ENCODE measurements at places on chromosomes 4 and X.

DNA sequence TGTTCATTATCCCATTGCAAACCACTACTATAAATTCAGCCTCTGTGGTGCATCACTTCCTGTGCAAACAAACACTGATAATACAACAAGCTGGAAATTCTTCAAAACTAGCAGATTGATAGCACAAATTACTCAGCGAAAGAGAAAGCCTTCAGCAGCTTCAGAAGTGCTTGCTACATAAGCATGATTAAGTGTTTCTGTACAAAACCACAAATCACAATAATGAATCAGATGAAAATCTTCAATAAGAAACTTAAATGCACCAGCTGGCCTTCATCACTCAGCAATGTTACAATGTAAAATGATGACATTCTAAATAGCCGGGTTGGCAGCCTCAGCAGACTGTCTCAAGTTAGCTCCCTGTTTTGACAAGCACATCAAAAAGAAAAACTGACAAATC, 262.2 kb downstream of the SPOCK3 start:
- no peak for DNase-seq

GRCh38 chr4:186580669-186581068, 25.3 kb upstream of the MTNR1A start:
- DNase-seq, result no peak

GRCh38 chrX:48992341-48992740, 9.7 kb downstream of the GRIPAP1 start:
- no peak for DNase-seq

DNA sequence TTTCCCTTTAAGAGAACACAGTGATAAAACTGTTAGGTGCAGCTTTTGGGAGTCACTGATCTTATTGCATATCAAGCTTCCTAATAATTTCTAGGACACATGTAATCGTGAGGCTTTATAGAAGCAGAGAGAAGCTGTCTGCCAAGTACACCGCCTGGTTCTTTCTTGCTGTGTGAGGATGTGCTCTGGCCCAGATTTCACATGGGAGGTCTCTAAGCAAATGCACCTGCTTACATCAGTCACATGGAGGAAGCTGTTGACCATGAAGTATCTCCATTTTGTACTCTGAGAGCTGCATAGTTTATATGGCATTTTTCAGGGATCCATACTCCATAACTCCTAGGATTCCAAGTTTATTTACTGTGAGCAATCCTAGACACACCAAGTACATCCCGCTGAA, 37.1 kb downstream of the RGS12 start:
- no peak for DNase-seq

DNA sequence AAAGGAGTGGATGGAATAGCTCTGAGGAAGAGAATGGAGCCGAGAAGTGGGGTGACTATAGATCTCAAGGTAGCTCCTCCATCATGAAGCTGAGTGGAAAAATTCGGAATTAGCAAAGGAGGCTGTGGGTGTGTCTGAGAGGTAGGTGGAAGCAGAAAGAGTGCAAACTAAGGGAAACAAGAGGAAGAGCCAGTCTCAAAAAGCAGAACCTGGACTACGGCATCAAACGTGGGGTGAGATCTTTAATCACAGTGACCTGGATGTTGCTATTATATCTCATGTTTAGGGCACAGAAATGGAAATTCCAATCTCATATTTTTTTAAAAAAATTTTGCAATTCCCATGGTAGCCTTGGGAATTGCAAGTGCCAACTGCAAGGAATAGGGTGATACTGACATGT, 162.5 kb upstream of the RASGEF1B start:
- DNase-seq, result no peak

DNA sequence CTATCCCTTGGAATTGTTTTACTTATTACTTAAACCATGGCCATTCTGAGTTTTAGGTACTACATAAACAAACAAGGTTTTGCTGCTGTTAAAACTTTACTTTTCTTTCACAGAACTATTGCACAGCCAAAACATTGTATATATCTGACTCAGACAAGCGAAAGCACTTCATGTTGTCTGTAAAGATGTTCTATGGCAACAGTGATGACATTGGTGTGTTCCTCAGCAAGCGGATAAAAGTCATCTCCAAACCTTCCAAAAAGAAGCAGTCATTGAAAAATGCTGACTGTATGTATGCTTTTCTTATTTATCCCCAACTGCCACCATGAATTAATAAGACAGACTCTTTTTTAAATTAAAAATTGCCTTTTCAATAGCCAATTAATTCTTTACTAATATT, 69.8 kb downstream of the CCKAR start:
- DNase-seq, result no peak

- no peak for DNase-seq
Observed at GRCh38 chr4:150278206-150278605, 200.0 kb downstream of the DCLK2 start.

DNA sequence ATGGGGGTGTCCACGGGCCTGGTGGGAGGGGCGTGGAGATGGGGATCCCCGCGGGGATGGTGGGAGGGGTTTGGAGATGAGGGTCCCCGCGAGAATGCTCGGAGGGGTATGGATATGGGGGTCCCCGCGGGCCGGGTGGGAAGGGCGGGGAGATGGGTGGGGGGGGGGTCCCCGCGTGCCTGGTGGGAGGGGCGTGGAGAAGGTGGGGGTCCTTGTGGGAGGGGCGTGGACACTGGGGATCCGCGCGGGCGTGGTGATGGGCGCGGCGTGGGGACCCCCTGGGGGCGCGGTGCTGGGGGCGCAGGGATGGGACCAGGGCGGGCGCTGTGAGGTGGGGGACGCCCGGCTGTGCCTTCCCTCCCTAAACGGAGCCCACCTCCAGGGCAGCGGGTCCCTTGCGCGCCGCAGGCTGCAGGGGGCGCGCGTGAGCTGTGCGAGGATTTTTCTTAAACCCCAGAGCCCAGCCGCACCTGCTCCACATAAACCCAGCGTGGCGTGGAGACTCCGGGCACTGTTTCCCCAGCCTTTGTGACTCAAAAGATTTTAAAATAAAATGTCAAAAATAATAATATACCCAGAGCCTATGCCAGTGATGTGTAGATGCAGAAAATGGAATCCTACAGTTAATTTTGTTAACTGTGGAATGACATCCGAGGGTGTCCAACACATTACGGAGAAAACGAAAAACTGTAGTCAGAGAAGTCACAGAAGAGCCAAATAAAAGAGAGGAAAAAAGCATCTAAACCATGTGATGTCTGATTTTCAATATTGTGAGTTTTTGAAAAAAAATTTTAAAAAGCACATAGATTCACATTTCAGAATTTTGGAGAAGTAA, 1.5 kb upstream of the ASMTL start:
- DNase-seq, result peak; percentile 87

DNA sequence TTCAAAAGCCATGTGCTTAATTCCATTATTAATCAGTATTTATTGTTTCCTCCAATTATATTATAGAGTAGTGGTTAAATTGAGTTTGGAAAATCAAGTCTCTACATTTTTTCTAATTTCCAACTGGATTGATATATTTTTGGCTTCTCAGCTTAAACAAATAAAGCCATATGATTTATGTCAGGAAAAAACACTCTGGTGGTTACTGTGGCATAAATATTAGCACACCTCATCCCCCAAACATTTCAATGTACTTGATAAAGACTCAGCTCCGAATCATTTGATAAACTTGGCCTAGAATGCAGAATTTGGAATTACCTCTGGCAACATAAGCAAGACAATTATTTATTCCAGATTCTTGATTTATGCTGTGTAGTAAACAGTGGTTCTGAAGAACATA, 2313.8 kb downstream of the ARAP2 start:
- DNase-seq, result no peak

GRCh38 chrX:103629318-103630170, 769 bp downstream of the TCEAL1 start:
- DNase-seq, result no peak

DNA sequence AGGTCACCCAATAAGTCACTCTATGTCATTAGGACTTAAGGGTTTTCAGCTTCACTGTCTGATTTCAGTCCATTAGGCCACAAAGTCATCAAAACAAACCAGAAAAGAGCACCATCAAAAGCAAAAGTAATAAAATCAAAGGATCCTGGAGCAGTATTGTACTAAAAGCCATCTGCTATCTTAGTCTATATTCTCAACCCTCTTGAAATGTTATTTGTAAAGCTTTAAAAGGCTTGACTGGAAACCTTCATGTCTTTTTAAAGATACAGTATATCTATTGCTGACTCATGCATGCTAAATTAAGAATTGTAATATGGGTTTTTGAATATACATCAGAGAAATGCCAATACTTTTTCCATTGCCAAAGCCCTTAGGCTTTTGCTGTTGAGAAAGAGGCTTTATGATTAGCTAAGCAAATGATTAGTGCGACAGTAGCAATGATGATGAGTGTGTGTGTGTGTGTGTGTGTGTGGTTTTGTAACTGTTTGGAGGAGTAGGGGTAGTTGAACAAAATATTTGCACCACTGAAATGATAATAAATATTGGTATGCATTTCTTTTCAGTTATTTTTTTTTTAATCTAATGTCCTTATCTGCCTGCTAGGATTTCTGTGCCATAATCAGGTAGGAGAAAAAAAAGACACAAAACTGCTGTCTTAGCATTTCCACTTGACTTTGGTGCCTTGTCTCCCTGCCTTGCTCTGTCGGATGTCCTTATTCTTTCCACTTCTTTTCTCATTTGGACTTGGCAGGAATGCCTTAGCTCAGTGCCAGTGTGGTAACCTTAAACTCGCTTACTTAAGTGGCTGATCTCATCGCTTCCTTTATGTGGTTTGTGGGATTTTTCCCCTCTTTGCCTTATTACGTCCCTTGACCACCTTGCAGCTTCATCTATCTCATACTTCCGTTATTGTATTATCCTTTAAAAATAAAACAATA, 119.7 kb downstream of the PCDH7 start:
- no peak for DNase-seq

DNA sequence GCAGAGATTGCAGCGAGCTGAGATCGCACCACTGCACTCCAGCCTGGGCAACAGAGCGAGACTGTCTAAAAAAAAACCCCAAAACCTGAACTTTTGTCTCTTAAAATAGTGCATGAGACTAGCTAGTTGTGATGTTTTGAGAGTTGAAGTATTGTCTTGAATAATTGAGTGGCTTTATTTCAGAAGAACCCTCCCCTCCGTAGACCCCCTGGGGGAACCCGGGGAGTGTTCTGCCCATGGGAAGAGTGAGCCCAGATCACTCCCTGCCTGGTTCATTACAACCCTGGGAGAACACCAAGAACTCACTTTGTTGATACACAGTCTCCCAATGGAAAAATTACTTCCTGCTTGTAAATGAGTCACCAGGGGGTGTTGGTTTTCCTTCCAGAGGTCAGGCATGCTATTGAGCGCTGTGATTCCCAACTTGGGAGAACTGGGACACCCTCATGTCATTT, 65.3 kb upstream of the SHISA3 start:
- no peak for DNase-seq

- DNase-seq, result no peak
Observed at GRCh38 chr4:169993531-169993930, 32.7 kb downstream of the MFAP3L start.

DNA sequence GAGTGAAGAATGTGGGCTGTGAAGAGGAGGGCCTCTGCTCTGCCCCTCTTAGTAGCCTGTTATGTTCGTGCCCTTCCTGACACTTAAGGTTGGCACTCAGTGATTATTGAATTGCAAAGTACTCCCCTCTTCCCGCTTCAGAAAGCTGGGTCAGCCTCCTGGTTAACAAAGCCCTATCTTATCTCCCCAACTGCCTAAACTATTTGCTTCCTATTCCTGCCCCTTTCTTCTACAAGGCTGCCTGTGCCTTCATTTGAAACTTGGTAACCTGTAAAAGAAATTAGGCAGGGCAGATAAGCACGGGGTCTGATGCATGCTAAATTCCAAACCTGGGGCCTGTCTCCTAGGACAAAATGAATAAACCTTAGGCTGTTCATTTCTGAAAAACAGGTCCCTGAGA, 23.1 kb upstream of the TMEM150C start:
- no peak for DNase-seq

GRCh38 chr4:37664696-37665095, 21.5 kb downstream of the RELL1 start:
- DNase-seq, result no peak

- no peak for DNase-seq
Observed at GRCh38 chr4:119080721-119081541, 54.7 kb upstream of the MYOZ2 start.

DNA sequence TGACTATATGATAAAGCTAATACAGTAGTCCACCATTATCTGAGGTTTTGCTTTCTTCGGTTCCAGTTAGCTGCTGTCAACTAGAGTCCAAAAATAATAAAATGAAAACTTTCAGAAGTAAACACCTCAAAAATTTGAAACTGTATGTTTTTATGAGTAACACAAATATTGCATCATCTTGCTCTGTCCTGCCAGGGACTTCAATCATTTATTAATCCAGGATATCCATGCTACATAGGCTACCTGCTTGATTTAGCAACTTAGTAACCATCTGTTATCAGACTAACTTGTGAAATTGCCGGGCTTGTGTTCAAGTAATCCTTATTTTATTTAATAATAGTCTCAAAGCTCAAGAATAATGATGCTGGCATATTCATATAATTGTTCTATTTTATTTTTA, 1537.8 kb upstream of the PABPC4L start:
- no peak for DNase-seq

GRCh38 chr4:85747882-85748491, 273.0 kb downstream of the ARHGAP24 start:
- no peak for DNase-seq

- no peak for DNase-seq
Observed at GRCh38 chrX:15664487-15665444, at the start of gene CLTRN. Gene CLTRN, minus strand, starts transcription at chrX:15664805. Its CDS starts 30 bp downstream, at chrX:15664775.

DNA sequence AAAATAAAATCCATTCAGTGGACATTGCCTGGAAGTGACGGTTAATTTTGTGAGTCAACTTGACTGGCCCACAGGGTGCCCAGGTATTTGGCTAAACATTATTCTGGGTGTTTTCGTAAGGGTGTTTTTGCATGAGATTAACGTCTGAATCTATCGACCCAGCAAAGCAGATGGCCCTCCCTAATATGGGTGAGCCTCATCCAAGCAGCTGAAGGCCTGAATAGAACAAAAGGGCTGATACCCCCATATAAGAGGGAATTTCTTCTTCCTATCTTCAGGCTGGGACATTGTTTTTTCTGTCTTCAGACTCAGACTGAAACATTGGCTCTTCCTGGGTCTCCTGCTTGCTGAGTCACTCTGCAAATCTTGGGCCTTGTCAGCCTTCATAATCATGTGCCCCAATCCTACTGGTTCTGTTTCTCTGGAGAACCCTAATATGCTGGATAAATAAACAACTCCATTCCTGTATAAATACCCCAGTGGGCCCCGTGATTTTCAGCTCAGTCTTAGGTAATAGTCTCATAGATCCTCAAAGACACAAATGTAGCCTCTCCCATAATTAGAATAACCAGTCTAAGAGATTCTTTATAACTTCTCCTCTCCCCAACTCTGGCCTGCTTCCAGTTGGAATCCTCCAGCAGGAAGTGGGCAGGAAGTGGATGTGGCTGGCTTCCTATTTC, 33.1 kb upstream of the DDX3X start:
- no peak for DNase-seq

- no peak for DNase-seq
Observed at GRCh38 chrX:104189837-104190236, 23.6 kb downstream of the FAM199X start.

DNA sequence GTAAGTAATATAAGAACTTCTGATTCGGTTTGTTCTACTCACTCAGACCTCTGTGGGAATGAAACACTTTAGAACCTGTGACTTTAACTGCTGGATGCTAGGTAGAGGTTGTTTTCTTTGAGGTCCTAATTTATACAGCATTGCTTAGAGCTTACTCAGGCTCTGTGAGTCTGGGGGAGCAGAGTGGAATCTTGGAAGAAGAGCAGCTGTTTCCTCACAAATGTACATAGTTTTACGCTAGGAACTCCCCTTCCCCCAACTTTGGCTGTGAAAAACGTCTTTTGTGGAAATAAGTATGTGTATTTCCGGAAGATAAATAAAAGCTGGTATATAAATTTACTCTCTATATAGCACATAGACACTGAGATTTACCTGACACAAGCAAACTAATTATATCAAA, 141.4 kb downstream of the NAA11 start:
- DNase-seq, result no peak

Measured in stimulated activated CD8-positive, alpha-beta memory T cell treated with anti-CD3 and anti-CD28 coated beads, Interleukin-2, amount 100 ng/mL, for 48 hours (primary cell).